ENCODE measurements at places on chromosomes 2 and 18.

DNA sequence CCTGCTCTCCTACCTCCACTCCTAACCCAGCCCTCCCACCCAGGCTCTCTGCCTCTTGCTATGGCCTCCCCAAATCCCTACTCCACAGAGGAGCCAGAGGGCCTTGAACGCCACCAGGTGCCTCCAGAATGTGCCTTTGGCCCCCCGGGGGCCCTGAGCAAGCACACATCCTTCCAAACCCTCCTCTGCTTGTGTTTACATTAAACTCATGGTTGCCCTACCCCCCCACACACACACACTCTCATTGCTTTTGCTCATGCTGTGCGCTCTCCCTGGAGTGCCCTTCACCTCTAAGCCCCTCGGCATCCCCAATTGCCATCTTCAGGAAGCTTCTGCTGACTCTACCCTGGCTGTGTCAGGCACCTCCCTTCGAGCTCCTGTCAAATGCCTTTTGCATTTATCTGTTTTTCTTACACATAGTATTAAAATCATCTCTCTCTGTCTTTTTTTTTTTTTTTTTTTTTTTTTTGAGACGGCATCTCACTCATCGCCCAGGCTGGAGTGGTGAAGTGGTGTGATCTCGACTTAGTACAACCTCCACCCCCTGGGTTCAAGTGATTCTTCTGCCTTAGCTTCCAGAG lies 16.3 kb upstream of the TET3 start:
- no peak for DNase-seq

GRCh38 chr2:217875556-217876252 lies 127.1 kb downstream of the TNS1 start:
- no peak for DNase-seq

DNA sequence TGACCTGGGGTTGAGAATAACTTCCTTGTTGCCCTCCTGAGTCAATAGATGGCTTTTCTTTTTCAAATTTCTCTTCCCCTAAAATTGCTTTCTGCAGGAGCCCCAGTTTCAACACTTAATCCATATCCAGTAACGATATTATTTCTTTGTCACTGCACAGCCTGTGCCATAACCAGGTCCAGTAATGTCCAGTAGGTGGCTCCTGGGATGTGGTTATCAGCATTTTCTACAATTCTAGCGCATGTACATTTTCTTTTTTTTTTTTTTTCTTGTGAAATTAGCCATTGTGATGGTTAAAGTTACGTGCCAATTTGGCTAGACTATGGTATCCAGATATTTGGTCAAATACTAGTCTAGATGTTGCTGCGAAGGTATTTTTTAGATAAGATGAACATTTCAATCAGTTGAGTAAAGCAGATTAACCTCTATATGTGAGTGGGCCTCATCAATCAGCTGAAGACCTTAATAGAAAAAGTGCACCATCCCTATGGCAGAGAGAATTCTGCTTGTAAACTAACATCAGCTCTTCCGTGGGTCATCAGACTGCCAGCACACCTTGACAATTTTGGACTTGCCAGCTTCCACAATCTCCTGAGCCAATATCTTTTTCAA lies 72.9 kb upstream of the SCG2 start:
- no peak for DNase-seq

GRCh38 chr18:8834881-8835280 lies 129.5 kb downstream of the MTCL1 start:
- DNase-seq: no peak

GRCh38 chr2:157644776-157645175 lies 16.1 kb upstream of the ACVR1C start:
- DNase-seq: no peak

GRCh38 chr2:63046961-63047320 lies 3.7 kb upstream of the OTX1 start:
- DNase-seq: no peak

DNA sequence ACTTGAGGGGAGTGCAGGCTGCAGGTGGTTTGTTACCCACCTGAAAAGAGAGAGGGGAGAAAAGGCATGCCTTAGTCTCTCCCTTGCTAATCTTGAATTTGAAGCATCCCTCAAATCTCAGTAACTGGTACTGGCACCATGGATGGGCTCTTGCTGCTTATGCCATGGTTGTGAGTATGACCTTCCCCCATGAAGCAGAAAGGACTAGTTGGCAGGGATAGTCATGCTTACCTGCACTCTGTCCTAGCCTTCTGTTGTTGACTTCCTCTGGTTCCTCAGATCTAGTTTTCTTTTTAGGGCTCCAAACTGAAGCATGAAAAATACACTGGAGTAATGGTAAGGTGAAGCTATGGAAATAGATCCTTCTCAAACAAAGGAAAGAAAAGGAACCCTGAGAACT lies 191.2 kb downstream of the SPAG16 start:
- no peak for DNase-seq
